Foreskin keratinocyte (primary cell): ENCODE measurements at places on chromosomes 5 and 9. TPM values are rescaled to one million over a fixed set of nuclear protein-coding genes. Genes with fewer than 3 reads are reported as not detected.

SLC34A1 gene
- total RNA-seq: not detected in 2 replicates

GLRA1 gene
- total RNA-seq: not detected in 2 replicates

IFNA13 gene
- total RNA-seq: not detected in 2 replicates

MZB1 gene
- 0.21 TPM in 1 of 2 replicates, not detected in the other for total RNA-seq

ZNF189 gene
- 10.4 and 10.9 TPM in 2 replicates for total RNA-seq

TMC1 gene
- not detected in 2 replicates for total RNA-seq

GRCh38 chr9:87498811-87499360, 1.2 kb downstream of the DAPK1 start:
- DNase-seq: no peak

GRCh38 chr9:120348951-120349429, 231.0 kb downstream of the CDK5RAP2 start:
- DNase-seq: no peak

- DNase-seq: no peak
These were observed 188.8 kb downstream of the MTRR start for GRCh38 chr5:8057769-8058168.

DNA sequence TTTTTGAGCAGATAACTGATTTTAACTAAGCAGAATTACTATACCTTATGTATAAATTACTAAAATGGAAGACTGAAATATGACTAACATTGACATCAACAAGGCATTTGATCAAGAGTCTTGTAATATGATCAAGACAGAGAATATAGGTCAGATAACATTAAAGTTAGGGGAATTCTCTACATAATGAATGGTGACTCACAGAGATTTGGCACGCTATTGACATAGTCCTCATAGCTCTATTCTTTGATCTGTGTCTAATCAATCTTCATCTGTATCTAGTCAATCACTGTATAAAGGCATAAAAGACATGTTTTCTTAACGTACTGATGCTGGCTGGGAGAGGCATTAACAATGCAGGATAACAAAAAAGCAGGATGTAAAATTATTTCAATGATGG, 17.4 kb downstream of the ABITRAM start:
- no peak for DNase-seq
